Temporal lobe (tissue), 4 donors: ENCODE measurements at places on chromosomes 2 and 18. TPM values are rescaled to one million over a fixed set of nuclear protein-coding genes. Genes with fewer than 3 reads are reported as not detected.

TWIST2 gene
- 0.25 TPM for total RNA-seq

SALL3 gene
- 9.6 TPM for total RNA-seq

RAB11FIP5 gene
- 6.1 TPM for total RNA-seq

SERPINB13 gene
- under 0.01 TPM for total RNA-seq

IL37 gene
- total RNA-seq, result not detected

DNAH7 gene
- total RNA-seq, result 10.3 TPM

CPO gene
- not detected for total RNA-seq

TCF23 gene
- not detected for total RNA-seq

ARHGAP25 gene
- total RNA-seq, result 2.0 TPM

CAPN13 gene
- 0.25 TPM for total RNA-seq

SRD5A2 gene
- under 0.01 TPM for total RNA-seq
